ENCODE measurements at places on chromosomes 12 and 14.

GRCh38 chr12:92096346-92097136 lies 49.1 kb downstream of the BTG1 start:
- DNase-seq = no peak

GRCh38 chr12:54010053-54010971 lies 1.5 kb downstream of the HOXC8 start:
- no peak for DNase-seq

GRCh38 chr14:41607966-41608663 lies 1.4 kb downstream of the LRFN5 start:
- DNase-seq = no peak

DNA sequence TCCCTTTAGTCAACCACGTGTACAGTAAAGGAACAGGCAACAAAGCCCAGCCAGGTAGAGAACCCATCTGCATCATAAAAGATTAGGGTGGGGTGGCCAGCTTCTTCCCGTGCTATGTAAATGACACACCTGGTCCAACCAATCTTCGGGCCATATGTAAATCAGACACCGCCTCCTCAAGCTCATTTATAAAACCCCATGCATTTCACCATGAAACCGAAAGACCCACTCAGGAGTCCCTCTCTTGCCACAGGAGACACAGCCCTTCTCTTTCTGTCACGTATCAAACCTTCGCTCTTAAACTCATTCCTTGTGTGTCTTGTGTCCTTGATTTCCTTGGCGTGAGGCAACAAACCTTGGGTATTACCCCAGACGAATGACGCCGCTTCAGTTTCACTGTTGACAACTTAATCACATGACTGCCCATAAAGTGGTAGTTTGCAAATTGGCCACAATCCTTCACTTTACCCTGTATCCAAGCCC lies 59.8 kb upstream of the TBPL2 start:
- no peak for DNase-seq

- no peak for DNase-seq
Observed at GRCh38 chr14:87067591-87067990, 925.4 kb downstream of the GALC start.

GRCh38 chr12:3101309-3102024 lies 24.3 kb downstream of the TSPAN9 start:
- DNase-seq = no peak

GRCh38 chr12:89106950-89107349 lies 245.4 kb downstream of the DUSP6 start:
- DNase-seq = no peak

GRCh38 chr14:66539034-66539433 lies 31.1 kb downstream of the GPHN start:
- DNase-seq = no peak

DNA sequence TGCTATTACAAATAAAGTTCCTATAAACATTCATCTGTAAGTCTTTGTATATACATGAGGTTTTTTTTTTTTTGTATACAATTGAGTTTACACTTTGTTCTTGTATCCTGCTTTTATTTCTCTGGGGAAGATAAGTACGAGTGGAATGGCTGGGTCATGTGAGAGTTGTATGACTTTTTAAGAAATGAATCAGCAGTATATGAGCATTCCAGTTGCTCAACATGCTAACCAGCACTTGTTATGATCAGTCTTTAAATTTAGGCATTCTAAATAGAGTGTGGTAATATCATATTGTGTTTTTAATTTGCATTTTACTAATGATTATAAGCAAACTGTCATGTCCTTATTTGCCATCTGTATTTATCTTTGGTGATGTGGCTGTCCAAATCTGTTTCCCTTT lies 44.7 kb upstream of the AMIGO2 start:
- no peak for DNase-seq

DNA sequence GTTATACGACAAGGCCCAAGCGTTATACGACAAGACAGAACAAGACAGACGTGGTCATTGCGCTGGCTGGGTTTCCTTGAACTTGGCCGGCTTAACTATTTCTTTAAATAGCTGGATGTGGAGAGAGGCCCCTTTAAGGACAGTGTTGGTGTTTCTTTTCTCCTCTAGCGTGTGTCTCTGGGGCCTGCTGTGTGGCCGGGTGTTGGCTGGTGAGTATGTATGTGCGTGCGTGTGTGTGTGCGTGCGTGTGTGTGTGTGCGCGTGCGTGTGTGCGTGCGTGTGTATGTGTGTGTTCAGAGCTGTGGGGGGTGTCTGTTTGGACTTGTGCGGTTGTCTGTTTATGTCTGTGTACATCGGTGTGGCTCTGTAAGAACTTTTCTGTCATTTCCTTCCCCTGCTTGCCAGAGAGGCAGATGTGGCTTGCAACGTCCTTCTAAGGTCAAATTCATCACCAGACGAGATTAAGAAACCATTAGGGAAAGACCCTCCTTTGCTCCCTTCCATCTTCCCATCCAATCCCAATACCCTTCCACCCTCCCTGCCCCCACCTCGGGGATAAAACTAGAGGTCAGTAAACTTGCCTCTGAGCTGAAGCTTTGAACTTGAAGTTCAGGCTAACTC lies 78.6 kb upstream of the TBX3 start:
- no peak for DNase-seq

GRCh38 chr12:75881920-75882319 lies 149.7 kb downstream of the PHLDA1 start:
- DNase-seq = no peak

DNA sequence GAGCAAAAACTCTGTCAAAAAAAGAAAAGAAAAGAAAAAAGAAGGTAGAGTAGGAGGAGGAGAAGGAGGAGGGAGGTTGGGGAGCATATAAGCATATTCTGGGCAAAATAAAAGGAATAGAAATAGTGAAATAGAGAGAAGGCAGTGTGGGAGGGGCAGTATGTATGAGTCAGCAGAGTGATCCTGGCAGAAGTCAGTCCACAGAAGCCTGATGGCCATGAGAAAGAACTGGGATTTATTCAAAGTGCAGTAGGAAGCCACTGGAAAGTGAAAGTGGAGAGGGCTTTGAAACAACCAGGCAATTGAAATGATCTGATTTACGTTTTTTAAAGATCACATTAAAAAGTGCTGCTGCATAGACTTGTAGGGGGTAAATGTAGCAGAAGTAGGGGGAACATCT lies 368.6 kb upstream of the USP15 start:
- DNase-seq = no peak

DNA sequence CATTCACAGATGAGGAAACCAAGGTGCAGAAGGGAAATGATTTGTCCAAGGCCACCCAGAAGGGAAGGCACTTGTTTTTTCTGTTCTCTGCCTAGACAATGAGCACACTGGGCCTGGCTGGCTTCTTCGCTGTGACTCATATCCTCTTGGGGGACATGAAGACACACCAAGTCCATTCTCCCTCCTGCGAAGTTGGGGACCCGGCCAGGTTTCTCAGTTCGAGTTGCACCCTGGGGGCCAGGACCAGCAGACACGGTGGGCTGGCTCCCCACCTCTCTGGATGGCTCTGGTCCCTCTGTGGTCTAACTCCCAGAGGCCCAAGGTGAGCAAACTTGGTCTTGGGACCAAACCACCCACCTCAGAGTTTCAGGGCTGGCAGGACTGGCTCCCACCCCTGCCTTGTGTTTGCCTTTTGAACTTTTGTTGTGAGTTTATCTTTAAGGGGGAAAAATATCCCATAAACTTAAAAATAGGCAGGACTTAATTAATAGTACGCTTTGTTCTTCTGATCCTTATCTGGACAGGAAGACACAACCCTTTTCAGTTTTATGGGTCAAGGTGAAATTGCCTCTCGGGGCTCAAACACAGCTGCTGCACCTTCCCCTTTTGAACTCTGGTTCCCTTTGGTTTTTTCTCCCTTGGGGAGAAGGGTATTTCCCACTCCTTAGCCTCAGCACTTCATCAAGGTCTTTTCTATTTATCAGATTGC lies 9.0 kb upstream of the MLEC start:
- no peak for DNase-seq

- no peak for DNase-seq
Observed at GRCh38 chr14:103135333-103136260, 12.3 kb downstream of the TNFAIP2 start.

- no peak for DNase-seq
Observed at GRCh38 chr12:97927977-97928376, 465.4 kb downstream of the RMST start.

DNA sequence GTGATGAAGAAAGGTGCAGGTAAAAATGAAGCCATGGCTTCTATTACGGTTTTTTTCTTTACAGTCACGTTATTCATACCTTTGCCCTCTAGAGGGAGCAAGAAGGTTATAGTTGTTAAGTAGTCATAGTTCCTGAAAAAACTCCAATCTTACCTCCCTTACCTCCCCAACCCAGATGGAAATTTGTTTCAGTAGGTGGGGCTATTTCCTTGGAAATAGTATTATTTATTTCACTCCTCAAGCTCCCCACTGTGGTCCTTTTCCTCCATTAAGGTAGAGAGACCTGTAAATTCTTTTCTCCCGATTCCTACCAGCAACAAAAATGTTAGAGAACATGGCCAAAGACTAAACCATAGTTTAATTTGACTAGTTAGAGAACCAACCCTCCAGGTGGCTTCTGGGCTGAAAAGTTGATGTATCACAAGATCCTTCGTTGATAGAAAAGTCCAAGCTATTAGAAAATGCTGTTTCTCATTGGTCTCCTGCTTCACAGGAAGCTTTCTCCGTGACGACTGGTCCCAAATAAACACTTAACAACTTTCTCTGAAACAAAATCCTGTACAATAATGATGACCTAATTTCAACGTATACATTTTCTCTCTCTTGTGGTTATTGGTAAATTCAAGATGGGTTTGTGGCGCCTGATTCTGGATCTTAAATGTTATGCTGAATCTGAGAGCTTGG lies 43.5 kb downstream of the TMX1 start:
- DNase-seq = no peak

GRCh38 chr14:91946622-91947474 lies 646 bp downstream of the FBLN5 start:
- no peak for DNase-seq

DNA sequence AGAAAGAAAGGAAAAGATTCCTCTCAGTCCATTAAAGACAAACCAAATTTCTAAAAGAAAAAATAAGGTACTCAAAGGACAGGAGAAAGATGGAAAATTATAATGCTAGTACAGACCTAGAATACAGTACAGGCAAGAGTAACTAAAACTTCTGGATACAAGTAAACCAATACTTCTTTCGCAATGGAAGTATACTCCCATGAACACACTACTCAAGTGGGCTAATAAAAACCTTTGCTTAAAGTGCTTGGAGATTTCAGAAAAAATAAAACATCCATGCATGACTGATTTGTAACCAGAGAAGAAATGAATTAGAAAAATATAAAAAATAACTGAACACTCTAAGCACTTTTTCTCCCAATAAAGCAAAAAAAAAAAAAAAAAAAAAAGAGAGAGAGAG lies 3.5 kb downstream of the ZBTB25 start:
- no peak for DNase-seq

DNA sequence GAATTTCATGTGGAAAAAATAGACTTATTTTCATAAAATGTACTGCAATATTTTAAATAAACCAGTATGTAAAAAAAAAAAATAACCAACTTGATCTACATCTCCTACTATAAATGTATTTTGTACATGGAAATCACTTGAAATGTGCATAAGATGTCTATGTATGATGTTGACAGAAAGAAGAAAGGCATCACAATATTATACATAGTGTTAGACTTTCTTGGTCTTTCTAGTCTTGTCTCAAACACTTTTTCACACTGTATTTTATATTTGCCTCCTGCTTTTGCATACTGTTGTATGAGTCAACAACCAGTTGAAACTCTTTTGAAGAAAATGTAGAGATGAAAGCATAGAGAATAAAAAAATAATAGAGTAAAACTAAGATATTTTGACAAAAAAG lies 352.4 kb upstream of the MGAT4C start:
- no peak for DNase-seq

GRCh38 chr12:13686260-13686659 lies 295.1 kb downstream of the GRIN2B start:
- DNase-seq = no peak

DNA sequence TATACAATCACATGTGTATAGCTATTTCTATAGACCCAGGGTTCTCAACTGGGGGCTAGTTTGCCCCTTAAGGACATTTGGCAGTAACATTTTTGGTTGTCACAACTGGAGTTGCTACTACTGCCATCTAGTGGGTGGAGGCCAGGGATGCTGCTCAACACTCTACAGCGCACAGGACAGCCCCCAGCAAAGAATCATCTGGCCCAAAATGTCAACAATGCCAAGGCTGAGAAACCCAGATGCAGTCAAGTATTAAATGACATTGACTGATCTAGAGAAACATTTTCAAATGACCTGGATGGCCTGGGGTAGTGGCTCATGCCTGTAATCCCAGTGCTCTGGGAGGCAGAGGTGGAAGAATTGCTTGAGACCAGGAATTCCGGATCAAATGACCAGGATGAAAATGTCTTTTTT lies 5.8 kb downstream of the WSB2 start:
- DNase-seq = peak; percentile 34

DNA sequence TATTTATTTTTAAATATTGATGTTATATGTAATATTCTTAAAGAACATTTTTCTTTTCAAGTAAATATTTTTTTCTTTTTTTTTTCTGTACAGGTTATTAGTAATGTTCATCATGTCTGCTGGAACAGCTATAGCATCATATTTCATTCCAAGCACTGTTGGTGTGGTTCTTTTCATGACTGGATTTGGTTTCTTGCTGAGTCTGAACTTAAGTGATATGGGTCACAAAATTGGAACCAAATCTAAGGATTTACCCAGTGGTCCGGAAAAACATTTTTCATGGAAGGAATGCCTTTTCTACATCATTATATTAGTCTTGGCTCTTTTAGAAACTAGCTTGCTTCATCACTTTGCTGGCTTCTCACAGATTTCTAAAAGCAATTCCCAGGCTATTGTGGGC lies 23.2 kb downstream of the PCNX4 start:
- no peak for DNase-seq

DNA sequence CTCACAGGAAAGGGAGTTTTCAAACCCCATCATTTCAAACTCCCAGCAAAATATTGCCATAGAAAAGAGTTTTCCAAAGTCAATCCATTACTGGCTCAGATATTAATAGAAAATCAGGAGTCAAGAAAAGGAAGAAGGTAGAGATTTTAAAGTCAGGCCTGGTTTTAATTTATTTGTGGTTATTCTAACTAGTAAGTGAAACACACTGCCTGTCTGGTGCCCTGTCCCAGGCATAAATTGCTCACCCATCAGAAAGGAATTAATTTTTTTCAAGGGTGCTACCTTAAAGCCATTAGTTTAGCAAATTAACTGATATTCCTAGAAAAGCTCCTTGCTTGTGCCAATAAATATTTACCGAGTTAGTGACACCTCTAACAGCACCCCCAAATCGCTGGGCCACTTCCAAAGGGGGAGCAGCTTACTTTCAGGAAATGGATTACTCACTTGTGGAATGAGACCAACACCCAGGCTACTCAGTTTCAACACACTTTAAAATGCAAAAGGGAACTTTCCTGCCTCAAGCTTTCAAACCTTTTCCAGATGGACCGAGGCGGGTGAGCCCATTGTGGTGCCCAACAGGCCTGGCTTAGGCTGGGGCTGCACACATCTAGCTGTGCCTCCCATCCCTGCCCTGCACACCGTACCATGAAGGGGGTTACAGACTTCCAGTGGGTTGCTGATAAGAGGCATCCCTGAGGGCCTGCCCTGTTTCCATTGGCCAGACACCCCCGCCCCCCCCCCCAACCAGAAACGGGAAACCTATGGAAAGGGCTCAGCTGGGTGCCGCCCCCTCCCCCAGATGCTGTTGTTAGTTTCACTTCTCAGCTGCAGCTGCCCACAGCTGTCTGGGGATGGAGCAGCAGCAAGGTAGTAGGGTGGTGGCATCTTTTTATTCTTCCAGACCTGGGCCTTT lies 117.2 kb downstream of the SAMD4A start:
- DNase-seq = no peak

Measured in activated CD4-positive, CD25-positive, alpha-beta regulatory T cell treated with anti-CD3 and anti-CD28 coated beads, Interleukin-2, amount 50 U/mL, for 16 hours (primary cell).